Activated B cell treated with CpG ODN at 0.5 μM for 24 hours (primary cell): ENCODE measurements at places on chromosomes 12 and 14. TPM values are rescaled to one million over a fixed set of nuclear protein-coding genes. Genes with fewer than 3 reads are reported as not detected.

The CACNA1C gene
- 0.02 TPM in 2 replicates for total RNA-seq

The MMP14 gene
- total RNA-seq, result 3.4 and 4.1 TPM in 2 replicates

The COX8C gene
- total RNA-seq, result not detected in 2 replicates

The EID3 gene
- 6.2 TPM in 2 replicates for total RNA-seq

The CAPZA3 gene
- total RNA-seq, result not detected in 2 replicates
